Bronchial epithelial cell (primary cell): ENCODE measurements at places on chromosomes 11 and 22. TPM values are rescaled to one million over a fixed set of nuclear protein-coding genes. Genes with fewer than 3 reads are reported as not detected.

The ARHGAP32 gene
- total RNA-seq: 31.9 and 50.8 TPM in 2 replicates

The MRGPRF gene
- total RNA-seq: 0.53 TPM in 1 of 2 replicates, not detected in the other

The CSNK2A3 gene
- 2.1 and 2.8 TPM in 2 replicates for total RNA-seq

The C11orf97 gene
- total RNA-seq: not detected in 2 replicates

The MMP12 gene
- not detected in 2 replicates for total RNA-seq

The MRGPRX3 gene
- 0.13 TPM in 1 of 2 replicates, not detected in the other for total RNA-seq
